ENCODE measurements at places on chromosomes 5 and 9.

GRCh38 chr5:86861512-86861911 lies 243.8 kb downstream of the COX7C start:
- DNase-seq: no peak

- DNase-seq: no peak
Measured at GRCh38 chr9:106880081-106880480, 17.1 kb downstream of the ZNF462 start.

GRCh38 chr5:96683810-96684209 lies 21.6 kb downstream of the CAST start:
- DNase-seq: no peak

DNA sequence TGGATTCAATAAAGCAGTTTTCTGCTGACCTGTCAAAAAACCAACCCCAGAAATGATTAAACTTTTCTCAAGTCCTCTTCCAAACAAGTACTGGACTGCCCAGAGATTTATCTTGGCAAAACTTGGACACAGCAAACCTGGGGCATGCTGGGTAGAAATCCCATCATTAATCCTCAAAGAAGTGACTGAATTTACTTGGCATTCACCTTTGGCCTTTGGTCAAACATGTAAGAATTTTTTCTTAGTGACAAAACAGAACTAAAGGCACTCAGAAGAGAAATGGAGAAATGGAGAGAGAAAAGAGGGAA lies 248.6 kb upstream of the NREP start:
- no peak for DNase-seq

GRCh38 chr5:1640421-1640881 lies 116.7 kb upstream of the LPCAT1 start:
- no peak for DNase-seq

DNA sequence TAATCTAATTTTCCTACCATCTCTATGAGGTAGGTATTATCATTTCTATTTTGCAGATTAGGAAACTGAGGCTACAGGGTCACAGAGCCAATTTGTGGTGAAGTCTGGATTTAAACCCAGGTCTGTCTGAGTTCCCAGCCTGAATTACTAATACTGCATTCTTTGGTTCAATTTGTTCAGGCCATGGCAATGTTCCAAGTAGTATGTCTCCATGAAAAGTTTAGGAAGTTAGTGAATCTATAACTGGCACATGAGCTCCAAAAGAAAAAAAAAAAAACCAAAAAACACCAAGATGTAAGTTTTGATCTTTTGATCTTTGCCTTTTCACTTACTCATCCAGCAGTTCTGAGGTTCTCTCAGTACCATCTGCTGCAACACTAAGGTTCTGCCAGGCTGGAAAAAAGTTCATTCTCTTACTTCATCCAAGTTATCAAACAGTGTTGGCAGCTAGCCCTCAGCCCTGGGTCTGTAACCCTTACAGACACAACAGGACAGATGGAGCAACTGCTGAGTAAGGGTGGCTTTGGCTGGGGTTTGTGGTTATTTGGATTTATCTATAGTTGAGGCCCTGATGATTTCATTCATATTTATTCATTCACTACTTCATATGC lies 4.4 kb upstream of the TMEM268 start:
- no peak for DNase-seq

GRCh38 chr5:79955941-79956670 lies 35.0 kb downstream of the MTX3 start:
- DNase-seq: no peak

DNA sequence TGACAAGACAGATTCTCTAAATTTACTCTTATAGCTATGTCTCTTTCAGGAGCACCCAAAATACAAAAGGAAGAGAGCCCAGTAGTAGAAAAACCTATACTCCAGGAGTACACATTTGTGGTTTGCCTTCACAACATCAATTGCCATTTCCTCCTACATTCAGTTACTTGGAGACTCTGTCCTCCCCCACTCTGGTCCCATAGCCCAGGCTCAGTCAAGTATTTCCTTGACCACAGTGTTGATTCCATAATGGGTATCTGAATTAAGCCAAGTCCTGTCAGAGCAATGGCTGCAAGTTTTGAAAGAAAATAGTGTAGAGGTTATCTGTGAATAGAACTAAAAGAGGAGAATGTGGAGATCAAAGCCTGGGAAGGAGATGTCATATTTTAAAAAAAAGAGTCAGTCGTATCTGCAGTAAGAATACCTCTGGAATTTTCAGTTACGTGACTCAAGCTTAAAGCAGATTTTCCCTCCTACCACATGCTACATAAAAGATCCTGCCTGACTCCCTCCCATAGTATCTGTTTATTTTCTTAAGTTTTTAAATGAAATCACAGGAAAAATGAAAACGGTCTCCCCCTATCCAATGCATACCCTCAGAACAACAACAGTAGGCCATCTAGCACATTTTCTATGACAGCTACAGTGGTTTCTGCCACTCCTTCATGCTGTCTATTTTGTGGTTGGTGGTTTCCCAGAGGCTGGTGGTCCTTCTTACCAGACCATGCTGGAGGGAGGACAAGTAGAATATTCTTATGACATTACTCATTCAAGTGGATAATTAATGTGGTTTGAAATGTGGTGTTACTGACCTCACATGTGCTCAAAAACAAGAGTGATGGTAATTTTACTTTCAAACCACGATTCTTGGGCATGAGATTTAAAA lies 249.7 kb upstream of the TMEM161B start:
- no peak for DNase-seq

DNA sequence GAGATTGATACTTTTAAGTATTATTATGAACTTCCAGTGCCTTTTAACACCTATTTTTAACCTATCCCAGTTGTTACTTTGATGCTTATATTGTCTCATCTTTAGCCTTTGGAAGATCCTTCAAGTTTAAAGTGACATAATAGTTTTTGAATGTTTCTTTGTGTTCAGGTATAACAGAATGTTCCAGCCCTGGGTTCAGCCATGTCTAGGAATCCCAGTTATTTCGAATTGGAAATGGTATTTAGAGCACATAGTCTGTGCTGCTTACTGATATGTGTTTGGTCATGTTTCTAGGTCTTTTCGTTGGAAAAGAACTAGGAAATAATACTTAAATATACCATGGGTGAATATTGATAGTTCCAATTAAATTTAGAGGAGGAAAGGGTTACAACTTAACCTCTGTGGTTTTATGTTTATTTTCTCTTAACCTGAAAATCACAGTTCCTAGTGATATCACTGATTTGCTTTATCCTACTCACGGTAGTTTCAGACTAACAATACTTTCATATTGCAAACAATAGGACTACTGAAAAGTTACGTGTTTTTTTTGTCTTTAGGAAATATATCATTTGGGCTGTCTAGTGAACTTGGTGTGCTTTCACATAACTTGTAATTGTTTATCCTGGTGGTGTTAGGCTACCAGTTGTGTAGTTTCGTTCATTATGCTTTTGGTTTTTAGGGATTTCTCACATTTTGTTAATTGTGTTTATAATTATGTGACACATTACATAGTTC lies 37.8 kb downstream of the UHRF2 start:
- DNase-seq: no peak

DNA sequence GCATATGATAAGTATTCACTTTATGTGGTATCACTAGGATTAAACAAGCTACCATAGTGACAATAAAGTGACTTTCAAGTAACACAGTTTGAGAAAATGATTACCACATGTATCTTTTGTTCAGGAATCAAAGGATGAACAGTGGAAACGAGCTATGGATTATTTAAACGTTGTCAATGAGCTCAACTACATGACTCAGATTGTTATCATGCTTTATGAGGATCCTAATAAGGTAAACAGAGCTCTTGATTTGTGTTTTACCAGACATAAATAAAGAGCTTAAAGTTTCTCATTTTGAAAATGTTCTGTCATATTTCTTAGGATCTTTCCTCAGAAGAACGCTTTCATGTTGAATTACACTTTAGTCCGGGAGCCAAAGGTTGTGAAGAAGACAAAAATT lies 57.4 kb downstream of the PPIP5K2 start:
- no peak for DNase-seq

DNA sequence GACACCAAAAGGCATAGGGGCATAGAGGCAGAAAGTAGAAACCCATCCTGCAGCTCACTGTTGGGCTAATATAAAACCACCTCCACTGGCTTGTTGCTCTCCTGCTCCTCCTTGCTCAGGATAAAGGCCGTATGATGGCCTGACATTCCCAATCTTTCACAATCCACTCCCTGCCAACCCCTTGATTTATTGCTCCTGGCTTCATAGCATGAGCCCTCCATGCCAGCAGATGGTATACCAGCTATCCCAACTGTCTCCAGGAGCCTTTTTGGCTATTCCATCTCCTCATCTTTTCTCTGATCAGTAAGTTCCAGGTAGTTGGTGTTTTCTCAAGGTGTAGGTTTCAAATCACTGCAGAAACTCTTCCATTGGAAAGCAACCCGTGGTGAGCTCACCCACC lies 128.8 kb downstream of the EGFLAM start:
- DNase-seq: no peak

GRCh38 chr5:16179936-16180788 lies 571 bp upstream of the MARCHF11 start:
- no peak for DNase-seq

- no peak for DNase-seq
Measured at GRCh38 chr9:19342947-19343346, 37.1 kb downstream of the RPS6 start.

GRCh38 chr5:133788121-133788520 lies 175.8 kb upstream of the FSTL4 start:
- DNase-seq: no peak

DNA sequence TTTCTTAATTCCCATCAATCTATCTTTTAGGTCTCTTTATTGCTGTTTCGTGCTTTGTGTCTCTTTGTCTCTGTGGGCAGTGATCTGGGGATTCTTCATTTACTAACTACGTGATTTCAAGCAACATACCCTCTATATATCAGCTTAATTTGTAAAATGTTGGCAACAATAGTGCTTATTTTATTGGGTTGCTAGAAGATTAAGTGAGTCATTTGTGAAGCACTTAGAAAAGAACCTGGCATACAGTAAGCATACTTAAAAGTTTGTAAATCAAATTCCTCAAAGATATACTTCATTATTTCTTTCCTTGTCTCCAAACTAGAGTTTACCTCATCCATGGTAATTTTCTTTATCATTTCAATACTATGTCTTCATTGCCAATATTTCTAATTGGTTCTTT lies 669.7 kb downstream of the MAT2B start:
- DNase-seq: no peak

DNA sequence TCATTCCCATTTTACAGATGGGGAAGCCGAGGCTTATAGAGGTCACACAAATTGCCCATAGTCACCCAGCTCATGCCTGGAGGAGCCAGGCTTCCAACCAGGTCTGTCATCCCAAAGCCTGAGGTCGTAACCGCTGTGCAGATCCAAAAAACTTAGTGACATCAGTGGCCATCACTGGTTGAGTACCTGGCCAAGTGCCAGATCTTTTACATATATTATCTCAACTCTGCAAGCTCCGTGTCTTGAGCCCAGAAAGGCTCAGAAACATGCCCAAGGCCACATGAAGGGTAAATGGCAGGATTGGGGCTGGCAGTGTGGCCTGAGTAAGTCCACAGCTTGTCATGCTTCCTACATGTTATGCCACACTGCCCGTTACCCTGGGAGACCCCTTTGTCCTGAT lies 13.5 kb downstream of the CFAP77 start:
- DNase-seq: no peak

DNA sequence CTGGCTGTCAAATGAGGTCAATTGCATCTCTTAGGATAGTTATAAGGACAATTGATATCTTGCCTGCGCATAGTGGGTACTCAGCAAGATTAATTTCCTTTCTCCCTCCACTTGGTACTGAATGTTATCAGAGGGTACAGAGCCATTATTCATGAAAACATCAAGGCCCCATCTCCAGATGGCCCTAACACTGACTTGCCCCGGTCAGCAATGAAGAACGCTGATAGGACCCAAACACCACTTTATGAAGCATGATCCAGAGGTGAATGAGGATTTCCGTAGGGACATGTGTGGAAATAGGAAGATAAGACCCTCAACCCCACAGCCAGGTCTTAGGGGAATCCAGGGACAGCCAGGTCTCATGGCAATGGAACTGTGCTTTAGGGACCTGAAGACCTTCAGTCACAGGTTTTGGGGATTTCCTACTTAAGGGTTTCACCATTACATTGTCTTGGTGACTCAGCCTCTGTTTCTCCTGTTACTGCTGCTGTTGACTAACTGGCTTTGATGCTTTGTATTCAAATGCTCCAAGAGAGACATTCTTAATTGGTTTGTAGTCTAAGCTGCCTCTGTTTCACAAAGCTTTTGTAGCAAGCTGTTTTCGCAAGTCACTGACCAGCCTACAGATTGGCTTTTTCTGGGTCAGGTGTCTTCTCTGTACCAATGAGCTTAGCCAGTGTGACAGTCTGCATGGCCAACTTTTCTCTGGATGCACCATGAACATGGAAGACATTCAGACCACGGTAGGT lies 35.3 kb upstream of the IQGAP2 start:
- peak; percentile 9 for DNase-seq

DNA sequence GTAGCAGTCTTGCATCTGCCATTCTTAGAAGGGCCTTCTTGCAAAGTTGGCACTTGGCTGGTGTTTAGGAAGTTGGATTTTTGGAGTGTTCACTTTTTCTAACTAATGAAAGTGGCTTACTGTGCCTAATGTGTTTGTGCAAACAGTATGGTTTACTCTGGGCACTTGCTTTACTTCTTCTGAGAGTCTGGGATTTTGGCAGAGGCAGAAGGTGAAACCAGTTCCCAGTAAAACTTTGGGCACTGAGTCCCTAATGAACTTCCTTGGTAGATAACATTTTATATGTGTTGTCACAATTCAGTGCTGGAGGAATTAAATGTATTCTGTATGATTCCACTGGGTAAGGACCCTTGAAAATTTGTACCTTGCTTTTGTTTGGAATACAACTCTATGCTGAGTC lies 155.7 kb downstream of the FAM170A start:
- DNase-seq: no peak

DNA sequence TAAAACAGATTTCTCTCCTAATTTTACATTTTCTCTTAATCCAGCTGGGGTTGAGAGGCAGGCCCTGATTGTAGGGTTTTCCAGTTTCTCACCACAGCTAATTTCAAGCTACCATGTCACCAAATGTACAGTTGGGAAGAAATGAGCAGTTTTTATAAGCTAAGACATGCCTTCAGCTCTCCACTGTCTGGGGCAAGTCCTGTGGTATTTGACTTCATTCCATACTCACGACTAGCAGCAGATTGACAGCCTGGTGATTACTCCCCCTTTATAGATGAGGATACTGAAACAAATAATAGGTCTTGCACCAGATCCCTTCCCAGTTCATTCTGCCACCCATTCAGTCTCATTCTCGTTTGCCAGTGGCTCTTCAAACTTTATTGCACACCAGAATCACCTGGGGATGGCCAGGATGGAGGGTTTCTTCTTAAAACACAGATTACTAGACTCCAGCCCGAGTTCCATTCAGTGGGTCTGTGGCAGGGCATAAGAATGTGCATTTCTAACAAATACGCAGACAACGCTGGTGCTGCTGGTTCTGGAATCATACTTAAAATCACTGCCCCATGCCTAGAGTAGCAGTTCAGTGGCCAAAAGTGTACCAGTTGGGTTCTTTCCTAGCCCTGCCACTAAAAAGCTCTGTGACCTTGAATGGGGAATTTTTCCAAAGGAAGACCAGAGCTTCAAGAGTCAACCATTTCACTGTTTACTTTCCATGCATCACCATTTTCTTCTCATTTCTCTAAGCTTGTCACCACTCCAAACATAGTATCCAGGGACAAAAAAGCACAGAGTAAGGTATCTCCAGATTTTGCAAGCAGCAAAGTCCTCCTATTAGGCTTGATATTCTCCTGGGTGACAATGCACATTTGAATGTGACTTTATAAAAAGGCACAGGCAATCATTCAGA lies 64.3 kb downstream of the CSNK1A1 start:
- DNase-seq: no peak

- DNase-seq: no peak
Measured at GRCh38 chr5:3214838-3215374, 380.7 kb upstream of the IRX1 start.

All from activated T-cell treated with anti-CD3 and anti-CD28 coated beads for 24 hours (primary cell).